ENCODE measurements at places on chromosomes 16 and 17.

- DNase-seq = no peak
Measured at GRCh38 chr17:7579001-7579833, at the start of gene CD68. Gene CD68 (plus strand): TSS chr17:7579638. CDS start chr17:7579678, 40 bp downstream.

DNA sequence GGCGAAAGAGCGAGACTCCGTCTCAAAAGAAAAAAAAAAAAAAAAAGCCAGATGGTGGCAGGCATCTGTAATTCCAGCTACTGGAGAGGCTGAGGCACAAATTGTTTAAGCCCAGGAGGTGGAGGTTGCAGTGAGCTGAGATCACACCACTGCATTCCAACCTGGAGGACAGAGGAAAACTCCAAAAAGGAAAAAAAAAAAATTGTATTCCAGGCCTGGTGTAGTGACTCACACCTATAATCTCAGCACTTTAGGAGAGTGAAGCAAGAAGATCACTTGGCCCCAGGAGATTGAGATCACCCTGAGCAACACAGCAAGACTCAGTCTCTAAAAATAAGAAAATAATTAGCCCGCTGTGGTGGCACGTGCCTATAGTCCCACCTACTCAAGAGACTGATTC, 20.1 kb downstream of the HBQ1 start:
- no peak for DNase-seq

- DNase-seq = no peak
Measured at GRCh38 chr16:4370570-4371356, 885 bp upstream of the VASN start.

DNA sequence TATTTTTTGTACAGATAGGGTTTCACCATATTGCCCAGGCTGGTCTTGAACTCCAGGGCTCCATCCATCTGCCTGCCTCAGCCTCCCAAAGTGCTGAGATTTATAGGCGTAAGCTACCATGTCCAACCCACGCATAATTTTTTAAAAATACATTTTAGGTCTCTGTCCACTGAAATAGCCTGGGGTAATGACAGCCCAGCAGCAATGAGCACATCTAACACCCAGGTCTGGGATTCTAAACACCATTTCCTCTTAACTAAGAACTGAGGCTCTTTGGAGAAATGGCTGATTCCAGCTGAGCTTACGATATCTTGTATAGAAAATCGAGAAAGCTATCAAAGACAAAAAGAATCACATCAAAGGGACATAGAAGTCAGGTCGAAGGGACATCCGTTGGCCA, 245.3 kb downstream of the PARN start:
- no peak for DNase-seq

DNA sequence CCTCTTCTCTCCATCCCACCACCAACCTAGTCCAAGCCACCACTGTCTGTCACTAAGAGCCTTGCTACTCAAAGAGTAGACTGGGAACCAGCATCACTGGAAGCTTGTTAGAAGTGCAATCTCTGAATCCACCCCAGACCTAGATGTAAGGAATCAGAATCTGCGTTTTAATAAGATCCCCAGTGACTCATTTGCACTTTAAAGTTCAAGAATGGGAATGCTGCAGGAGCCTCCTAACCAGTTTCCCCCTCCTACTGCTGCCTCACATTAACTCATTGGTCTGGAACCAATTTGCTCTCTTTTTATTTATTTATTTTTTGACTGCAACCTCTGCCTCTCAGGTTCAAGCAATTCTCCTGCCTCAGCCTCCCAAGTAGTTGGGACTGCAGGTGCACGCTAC, 19.8 kb upstream of the LYRM9 start:
- no peak for DNase-seq
